ENCODE measurements at places on chromosomes 1 and 21.
A peak's percentile ranks its signal among the peaks of the same experiment; 100 is the strongest.

- no peak for DNase-seq
Observed at GRCh38 chr1:97929874-97930851, 9.3 kb upstream of the DPYD start.

DNA sequence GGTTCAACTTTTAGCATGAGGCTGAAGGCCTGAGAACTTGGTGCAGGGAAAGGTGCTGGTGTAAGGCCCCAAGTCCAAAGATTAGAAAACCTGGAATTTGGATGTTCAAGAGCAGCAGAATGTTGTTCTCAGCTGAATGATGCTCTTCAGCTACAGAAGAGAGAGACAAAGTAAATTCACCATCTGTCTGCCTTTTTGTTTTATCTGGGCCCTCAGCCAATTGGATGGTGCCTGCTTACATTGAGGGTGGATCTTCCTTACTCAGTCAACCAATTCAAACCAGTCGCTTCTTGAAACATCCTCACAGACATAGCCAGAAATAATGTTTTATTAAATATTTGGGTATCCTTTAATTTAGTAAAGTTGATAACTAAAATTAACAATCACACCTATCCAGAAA is 748.2 kb upstream of the ADAMTS5 start:
- no peak for DNase-seq

GRCh38 chr1:81305997-81306452 is 494.7 kb upstream of the ADGRL2 start:
- DNase-seq: peak; percentile 66

DNA sequence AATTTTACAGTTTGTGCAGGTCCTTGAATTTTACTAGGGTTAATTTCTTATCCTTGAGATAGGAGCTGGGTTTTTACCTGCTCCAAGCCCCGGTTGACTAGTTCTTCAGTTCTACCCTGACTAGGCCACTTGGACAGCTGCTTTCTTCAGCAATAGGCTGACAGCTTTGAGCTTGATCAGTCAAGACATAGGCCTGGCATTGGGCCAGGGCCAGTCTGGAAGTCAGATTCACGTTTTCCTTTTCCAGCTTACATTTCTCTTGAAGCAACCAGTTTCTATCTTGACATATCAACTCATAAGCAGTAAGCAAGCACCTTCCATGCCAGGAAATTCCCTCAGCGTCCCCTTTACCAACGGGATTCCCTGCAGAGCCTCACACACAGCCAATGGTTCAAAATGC is 63.7 kb upstream of the AJAP1 start:
- DNase-seq: no peak

GRCh38 chr1:33265780-33266605 is 9.7 kb downstream of the ZNF362 start:
- DNase-seq: no peak

GRCh38 chr1:241881440-241881839 is 33.4 kb downstream of the EXO1 start:
- DNase-seq: no peak
